Adipocyte (in vitro differentiated cells): ENCODE measurements at places on chromosomes 3 and 15.

DNA sequence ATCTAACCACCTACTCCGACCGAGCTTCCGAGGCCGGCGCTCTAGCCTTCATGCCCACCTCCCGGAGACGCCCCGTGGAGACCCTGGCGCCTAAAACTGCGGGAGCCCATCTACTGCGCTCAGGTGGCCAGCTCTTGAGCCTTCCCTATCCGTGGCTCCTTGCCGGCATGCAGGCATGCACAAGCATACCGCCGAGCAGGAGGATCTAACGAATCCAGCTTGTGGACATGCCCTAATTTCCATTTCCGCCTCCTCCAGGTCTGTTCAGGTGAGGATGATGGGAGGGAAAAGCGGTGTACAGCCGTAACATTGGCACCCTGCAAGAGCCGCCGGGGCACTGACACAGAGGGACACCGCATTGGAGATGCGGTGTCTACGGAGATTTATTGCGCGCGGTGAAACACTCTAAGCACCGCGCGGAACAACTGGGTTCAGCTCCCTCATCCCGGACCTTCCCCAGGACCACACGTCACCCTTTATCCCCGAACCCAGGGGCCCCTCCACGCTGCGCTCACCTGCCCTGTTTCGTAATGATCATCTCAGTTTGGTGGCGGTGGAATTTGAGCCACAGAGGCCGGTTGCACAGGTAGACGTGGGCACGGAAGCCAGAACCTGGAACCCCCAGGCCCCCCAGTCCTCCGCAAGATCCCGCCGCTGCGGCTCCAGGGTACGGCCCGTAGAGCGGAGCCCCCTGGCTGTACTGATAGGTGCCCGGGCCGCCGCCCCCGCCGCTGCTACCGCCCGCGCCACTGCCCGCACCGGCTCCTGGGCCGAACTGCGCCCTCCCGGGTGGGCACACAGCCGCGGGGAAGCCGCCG, 1.0 kb downstream of the EOMES start:
- no peak for DNase-seq

- DNase-seq = no peak
Observed at GRCh38 chr3:72393455-72393854, 454.8 kb downstream of the SHQ1 start.

DNA sequence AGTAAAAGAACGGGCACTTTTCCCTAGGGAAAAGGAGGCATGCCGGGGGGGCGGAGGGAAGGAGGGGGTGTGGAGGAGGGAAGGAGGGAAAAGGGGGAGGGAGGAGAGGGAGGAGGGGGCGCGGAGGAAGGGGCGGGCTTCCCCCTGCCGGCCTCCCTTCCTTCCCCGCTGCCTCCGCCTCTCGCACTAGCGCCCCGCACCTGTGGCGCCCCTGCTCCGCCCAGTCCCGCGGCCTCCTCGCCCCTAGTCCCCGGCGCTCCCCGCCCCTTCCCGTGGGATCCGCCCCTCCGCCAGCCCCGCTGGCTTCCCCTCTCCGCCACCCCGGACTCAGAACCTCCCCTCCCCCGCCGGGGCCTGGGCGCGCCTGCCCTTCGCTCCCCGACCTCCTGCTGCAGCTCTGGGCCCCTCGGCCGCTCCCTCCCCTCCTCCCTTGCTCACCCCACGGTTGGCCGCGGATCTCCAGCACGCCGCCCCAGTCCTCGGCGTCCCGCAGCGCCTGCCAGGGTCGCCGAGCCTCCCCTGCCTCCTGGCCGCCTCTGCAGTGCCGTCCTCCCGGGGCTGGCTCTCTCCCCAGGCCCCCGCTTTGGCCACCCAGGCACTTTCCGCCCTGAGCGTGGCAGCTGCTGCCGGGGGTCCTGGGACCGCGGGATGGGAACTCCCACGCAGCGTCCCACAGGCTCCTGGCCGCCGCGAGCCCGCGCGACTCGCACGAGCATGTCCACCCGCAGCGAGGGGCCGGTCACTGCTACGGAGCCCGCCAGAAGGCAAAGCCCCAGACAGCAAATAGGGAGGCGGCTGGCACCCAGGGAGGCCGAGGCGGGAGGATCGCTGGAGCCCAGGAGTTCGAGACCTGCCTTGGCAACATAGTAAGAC, 147.4 kb downstream of the TJP1 start:
- peak; percentile 70 for DNase-seq

DNA sequence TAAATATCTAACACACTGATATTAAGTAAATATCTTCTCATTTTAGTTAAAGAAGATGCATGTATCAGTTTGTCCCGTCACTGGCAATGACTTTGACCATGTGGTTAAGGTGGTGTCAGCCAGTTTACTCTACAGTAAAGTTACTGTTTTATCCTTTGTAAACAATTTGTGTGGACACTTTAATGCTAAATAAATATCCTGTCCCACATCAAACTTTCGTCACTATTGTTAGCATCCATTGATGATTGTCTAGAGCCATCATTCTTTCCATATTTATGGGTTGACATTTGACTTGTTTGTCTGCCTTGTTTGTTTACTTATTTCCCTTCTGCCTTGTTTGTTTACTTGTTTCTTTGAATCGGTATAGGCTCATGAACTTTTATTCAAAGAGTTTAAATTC, 11.0 kb upstream of the GPD1L start:
- no peak for DNase-seq

GRCh38 chr15:40937762-40938535, 8.8 kb downstream of the DLL4 start:
- no peak for DNase-seq
